Activated T-helper 17 cell treated with anti-CD3 and anti-CD28 coated beads, Interleukin-2, amount 50 U/mL, for 72 hours (primary cell): ENCODE measurements at places on chromosomes 2 and 18.

DNA sequence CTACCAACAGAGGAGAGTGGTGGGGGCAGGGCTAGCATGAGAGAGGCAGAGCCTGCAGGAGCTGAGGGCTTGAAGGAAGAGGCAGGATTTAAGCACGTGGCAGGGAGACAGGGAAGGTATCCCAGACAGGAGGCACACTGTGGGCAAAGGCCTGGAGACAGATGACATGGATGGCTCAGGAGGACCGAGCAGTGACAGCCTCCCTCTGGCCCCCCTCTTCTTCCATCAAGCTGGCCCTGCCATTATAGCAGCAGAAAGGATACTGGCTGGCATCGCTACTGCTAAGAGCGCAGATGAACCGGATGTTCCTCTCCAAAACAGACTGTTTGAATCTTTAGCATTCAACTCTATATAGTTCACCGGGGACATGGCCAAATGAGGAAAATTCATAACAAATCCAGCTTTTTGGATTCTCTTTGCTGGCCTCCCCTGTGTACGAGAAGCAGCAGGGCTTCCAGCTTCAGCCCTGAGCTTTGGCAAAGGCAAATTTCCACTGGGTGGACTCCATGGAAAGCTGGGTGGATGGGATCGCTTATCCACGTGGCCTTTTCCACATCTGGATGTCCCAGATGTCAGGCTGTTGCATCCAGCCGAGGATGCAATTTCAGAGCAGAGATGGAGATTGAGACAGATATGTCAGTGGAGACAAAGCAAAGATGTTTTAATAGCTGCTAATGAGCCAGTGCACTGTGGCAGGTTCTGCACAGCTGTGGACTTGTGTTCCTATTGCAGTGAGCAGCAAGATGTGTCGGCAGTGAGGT lies 36.2 kb downstream of the CAPN13 start:
- ATAC-seq: no peak

DNA sequence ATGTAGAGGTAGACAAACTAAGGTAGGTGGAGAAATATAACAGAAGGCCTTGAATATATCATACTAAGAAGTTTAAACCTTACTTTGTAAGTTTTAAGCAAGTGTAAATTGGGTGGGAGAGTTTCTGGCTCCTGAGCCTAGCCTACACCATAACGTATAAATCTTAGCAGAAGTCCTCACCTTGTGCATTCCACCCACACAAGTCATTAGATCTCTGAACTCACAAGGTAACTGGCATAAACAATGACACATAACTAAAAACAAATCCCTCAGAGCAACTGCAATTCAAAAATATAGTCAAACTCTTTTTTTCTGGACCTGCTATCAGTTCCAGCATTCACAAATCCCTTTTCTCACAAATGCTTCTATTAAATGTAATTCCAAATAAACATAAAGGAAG lies 9.4 kb downstream of the REV1 start:
- peak; percentile 47 for ATAC-seq

GRCh38 chr2:121134728-121135127 lies 150.3 kb downstream of the TFCP2L1 start:
- no peak for ATAC-seq

DNA sequence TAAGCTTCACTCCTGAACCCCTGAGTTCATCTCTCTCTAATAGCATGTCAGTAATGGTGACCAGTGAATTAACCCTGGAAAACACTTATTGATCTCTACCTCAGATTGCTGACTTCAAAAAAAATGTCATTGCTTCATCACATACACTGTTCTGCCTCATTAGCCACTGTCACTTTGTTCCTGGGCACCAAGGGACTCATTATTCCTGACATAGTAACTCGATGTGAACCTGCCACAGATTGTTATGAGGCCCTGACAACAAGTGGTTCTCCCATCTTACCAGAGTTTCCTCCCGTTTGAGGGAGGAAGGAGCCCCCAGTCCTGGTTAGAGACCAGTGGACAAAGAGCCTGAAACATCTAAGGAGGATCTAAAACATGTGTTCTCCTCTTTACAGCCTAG lies 403.3 kb upstream of the SMIM21 start:
- ATAC-seq: no peak

GRCh38 chr2:46858702-46859090 lies 56.9 kb downstream of the MCFD2 start:
- no peak for ATAC-seq
